ENCODE measurements at places on chromosomes 7 and 10.

DNA sequence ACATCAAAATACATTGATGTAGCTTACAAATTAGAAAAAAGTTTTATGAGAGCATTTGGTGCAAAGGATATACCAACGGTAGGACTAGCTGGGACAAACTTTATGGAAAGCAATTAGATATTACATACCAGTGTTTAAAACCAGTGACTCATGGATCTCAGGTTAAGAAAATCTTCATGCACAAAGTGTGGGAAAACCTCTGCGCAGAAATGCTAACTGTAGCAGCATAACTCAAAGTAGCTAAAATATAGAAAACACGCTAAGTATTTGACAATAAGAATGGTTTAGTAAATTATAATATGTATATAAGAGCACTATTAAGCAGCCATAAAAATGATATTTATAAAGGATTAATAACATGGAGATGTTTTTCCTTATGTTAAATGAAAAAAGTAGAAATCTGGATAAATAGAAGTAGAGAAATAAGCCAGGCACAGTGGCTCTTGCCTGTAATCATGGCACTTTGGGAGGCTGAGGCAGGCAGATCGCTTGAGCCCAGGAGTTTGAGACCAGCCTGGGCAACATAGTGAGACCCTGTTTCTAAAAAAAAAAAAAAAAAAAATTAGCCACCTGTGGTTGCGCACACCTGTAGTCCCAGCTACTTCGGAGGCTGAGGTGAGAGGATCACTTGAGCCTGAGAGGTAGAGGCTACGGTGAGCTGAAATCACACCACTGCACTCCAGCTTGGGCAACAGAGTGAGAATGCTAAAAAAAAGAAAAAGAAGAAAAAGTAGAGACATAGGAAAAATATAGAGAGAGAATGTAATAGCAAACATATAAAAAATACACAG is 37.2 kb downstream of the TBXAS1 start:
- DNase-seq: no peak

DNA sequence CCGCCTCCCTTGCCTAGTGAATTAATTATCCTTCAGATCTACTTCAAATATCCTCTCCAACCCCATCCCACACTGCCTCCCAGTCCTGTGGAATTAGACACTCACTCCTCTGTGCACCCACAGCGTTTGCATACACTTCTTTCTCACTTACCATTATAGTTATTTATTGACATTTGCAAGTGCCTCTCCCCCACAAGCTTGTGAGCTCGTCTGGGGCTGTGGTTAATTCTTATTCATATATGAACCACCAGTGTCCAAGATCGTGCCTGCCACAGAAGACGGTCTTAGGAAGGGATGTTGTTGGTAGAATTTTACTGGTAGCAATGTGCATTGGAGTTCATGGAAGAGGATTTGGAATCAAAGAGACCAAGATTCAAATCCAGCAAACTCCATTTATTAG is 68.1 kb upstream of the AOAH start:
- no peak for DNase-seq

DNA sequence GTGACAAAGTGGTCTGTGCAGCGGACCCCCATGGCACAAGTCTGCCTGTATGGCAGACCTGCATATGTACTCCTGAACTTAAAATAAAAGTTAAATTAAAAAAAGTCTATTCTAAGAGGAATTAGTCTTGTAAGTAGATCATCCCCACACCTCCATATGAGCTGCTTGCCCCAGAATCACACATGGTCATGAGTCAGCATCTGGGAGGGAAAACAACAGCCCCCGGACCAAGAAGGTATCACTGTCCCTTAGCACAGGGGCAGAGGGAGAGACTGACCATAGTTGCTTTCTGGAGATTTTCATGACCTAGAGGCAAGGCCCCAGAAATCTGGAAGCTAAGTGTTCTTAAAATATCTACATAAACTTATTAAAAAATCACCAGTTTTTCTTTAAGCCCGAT is 86.6 kb upstream of the PDK4 start:
- no peak for DNase-seq

DNA sequence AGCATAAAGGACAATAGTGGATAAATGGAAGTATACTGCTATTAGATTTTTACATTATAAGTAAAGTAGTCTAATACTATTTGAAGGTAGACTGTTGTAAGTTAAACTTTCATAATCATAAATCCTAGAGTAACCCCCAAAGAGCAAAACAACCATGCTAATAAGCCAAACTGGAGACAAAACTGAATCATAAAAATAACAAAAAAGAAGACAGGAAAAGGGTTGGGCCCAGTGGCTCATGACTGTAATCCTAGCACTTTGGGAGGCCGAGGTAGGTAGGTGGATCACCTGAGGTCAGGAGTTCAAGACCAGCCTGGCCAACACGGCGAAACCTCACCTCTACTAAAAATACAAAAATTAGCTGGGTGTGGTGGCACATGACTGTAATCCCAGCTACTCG is 9.7 kb downstream of the CACUL1 start:
- no peak for DNase-seq

- DNase-seq: no peak
Measured at GRCh38 chr7:15128716-15129115, 226.2 kb upstream of the DGKB start.

DNA sequence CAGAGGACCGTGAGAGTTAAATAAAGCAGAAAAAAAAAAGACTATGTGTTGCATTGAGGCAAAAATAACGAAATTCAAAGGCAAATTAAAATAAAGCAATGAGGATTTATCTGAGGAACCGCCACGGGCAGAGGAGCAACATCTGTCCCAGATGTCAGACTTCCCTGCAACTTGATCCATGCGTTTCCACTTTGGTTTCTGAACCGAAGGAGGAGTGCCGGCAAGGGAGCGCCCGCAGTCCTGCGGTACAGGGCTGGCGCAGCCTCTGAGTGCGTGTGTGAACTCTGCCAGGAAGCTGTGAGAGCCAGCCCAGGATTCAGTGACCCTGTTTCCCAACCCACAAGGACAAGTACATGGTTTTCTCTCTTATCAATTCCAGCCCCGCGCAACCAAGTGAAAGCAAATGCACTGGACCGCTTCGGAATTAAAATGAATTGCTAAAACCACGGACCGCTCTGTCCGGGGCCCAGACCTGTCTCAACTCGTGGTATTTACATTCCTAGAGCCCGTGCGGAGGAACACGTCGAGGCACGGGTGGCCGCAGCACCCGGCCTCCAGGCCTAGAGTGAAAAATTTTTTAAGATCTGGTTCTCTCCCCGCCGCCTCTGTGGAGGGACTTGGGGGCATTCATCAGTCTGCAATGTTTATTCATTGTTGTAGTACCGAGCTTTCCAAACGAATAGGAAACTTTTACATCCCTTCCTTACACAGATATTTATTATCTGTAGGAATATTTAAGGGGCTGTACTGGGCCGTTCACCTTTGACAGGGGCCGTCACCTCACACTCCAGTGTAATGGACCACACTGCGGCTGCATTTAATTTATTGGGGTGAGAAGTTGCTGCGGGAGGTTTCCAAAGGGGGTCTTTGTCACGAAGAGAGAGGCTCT is 291.5 kb upstream of the NFE2L3 start:
- no peak for DNase-seq

DNA sequence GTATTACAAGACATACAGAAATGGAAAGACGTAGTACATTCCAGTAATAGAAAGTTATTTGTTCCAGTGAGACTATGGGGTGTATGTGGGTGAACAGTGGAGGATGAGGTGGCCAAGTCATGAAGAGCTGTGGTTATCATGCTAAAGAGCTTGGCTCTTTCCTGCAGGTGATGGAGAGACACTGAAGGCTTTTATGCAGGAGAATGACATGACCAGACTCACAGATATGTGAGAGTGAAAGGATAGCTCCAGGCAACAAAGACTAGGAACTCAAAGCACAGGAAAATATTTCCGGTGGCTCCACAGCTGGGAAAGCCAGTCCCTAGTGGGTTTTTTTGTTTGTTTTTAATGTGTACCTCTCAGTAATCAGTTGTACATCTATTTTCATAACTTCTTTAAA is 133.5 kb downstream of the TSPAN12 start:
- DNase-seq: no peak

DNA sequence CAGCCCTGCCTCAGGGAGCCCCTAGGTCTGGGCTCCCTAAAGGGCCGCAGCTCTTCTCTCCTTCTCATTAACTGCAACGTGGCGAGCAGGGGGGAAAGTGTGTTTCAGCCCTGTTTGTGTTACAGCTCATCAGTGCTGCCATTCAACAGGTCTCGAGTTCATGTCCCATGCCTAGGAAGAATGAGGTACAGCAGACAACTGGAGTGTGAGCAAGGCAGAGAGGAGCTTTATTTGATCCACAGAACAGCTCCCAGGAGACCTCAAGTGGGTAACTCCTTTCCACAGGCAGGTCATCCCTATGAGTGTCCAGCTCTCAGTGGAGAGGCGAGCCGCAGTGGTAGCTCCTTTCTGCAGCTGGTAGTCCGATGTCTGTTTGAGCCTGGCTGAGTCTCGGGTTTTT is 313.1 kb downstream of the AUTS2 start:
- no peak for DNase-seq

GRCh38 chr10:78915190-78915518 is 153.6 kb upstream of the ZMIZ1 start:
- DNase-seq: no peak

GRCh38 chr7:46566097-46566774 is 645.2 kb upstream of the IGFBP3 start:
- no peak for DNase-seq

DNA sequence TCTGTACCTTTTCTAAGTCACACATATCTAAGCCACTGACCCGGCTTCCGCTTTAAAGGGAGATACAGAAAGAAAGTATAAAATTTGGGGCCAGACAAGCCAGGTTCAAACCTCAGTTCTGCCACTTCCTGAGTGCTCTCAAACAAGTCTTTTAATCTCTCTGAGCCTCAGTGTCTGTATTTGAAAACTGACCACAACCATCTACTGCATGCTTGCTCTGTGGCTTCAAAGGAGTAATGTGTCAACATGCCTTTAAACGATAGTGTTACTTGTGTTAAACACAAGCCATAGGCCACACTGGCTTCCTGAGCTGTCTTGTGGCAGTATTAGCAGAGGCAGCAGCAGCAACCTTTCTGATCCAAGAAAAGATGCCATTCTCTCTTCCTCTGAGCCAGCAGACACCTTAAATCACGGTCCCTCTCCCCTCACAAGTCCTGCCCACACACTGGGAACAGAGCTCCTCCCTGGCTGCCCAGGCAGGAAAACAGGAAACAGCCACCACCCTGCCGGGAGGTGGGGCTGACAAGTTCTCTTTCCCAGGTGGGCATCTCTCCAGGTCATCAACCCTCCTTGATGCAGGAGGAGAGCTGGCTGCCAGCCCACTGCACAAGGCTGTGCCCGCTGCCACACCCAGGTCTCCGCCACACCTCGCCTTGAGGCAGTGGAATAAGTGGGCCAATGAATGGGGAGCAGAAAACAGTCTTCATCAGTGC is 10.7 kb downstream of the HIP1 start:
- no peak for DNase-seq

DNA sequence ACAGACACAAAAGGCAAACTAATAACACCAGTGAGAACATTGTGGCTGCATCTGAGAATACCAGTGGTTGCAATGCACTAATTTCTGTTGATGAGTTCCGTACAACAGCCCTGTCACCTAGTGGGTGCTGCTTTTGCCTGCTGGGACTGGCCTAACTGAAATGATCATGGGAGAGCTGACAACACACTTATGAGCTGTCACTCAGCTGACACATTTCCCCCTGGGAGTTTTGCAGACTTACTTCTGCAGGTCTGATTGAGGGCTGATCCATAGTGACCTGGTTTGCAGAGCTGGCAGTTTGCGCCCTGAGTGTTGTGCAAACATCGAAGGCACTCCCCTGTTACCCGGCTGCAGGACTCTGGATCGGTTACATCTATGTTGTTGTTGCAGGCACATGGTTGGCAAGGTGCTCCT is 60.6 kb upstream of the LAMB1 start:
- no peak for DNase-seq

DNA sequence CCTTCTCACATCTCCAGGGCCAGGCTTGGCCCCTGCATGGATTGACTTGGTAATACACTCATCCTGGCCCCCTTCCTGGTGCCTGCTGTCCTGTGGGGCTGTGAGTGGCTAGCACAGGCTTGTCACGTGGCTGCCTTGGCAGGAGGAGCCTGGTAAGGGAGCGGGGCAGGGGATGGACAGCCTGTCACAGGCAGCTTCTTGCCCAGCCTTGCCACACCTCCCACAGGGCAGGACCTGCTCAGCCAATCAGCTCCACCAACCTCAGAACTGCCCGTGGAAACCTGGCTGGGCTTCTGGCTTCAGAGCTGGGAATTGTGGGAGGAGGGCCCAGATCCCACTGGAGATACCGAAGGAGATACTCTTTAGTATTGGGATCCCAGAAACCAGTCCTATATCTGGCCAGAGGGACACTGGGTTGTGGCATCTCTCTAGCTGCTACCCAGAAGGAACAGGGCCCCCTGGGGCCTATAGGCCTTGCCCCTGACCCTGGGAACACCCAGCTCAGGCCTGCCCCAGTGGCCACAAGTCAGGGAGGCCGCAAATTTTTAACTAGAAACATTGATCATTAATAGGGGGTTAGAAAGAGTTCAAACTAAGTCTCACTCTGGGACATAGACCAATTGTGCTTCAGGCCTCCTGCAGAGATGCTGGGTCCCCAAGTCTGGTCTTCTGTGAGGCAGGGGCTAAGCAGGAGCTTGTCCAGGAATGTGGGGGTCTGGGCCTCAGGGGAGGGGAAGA is at the start of gene HOGA1:
TSS of gene HOGA1 (plus strand) at position 330 of the 738 bp plus-strand sequence. CDS start at position 645, 315 bp downstream.
- no peak for DNase-seq

DNA sequence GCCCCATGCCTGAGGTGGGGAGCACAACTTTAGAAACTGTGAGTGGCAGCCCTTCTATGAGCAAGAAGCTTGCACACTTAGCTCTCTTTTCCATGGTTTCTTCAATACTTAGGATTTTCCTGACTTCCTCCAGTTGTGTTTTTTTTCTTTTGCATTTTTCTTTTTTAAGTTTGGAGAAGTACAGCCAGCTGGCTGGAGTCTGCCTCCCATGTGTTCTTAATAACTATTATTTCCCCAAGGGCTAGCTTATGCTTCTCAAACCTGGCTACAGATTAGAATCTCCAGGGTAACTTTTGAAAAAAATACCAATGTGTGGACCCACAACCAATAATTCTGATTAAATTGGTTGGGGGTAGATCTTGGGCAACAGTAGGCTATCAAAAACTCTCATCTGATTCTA is 37.4 kb upstream of the MEOX2 start:
- no peak for DNase-seq

DNA sequence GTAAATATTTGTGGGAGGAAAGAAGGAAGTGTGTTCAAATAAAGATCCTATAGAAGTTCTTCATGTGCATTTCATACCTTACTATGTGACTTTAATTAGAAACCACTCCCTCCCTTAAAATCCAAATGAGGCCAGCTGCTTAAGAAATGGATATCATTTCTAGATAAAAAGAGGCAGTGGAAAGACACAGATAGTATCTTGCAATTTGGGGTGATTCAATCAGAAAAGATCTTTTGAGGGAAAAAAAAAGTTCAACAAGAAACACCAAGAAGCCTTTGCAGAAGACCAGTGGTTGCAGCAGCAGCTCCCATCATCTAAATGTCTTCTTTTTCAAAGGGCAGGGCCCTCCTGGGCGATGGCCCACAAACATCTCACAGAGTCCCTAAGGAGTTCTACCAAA is 200.1 kb downstream of the LRRN3 start:
- DNase-seq: no peak

- DNase-seq: no peak
Measured at GRCh38 chr10:4151466-4151865, 366.5 kb upstream of the KLF6 start.

- DNase-seq: no peak
Measured at GRCh38 chr7:146291900-146292299, 175.3 kb downstream of the CNTNAP2 start.

GRCh38 chr7:50261593-50261992 is 42.9 kb upstream of the IKZF1 start:
- DNase-seq: no peak

- no peak for DNase-seq
Measured at GRCh38 chr7:105268511-105269392, 120.0 kb downstream of the SRPK2 start.
